ENCODE measurements at places on chromosomes 12 and 14. TPM values are rescaled to one million over a fixed set of nuclear protein-coding genes. Genes with fewer than 3 reads are reported as not detected.

The MEG3 gene
- total RNA-seq = 466 TPM

The PDZRN4 gene
- 3.4 TPM for total RNA-seq

The TBC1D30 gene
- total RNA-seq = 9.5 TPM

The GLI1 gene
- 13.4 TPM for total RNA-seq

The KERA gene
- 2.7 TPM for total RNA-seq

The RPS6KA5 gene
- 10.6 TPM for total RNA-seq

The SERPINA9 gene
- total RNA-seq = not detected

The LRRC9 gene
- 6.8 TPM for total RNA-seq

The NUAK1 gene
- 10.7 TPM for total RNA-seq

The PLCZ1 gene
- 1.2 TPM for total RNA-seq

The MDM1 gene
- total RNA-seq = 19.7 TPM

The CACNA1C gene
- total RNA-seq = 16.4 TPM

The SYCP3 gene
- 0.12 TPM for total RNA-seq

The OTOGL gene
- total RNA-seq = 0.82 TPM

The PRKD1 gene
- 32.4 TPM for total RNA-seq

The PPP1R1A gene
- 11.9 TPM for total RNA-seq

The RPAP3 gene
- total RNA-seq = 11.3 TPM

The BICDL1 gene
- 35.6 TPM for total RNA-seq

The RHOJ gene
- total RNA-seq = 13.4 TPM

The CRY1 gene
- total RNA-seq = 31.4 TPM
